ENCODE measurements at places on chromosomes 2 and 18.

GRCh38 chr2:45982096-45982495 is 315.1 kb upstream of the EPAS1 start:
- no peak for DNase-seq

- no peak for DNase-seq
These were observed 24.0 kb downstream of the C2orf49 start for GRCh38 chr2:105361102-105361889.

GRCh38 chr2:98438190-98439133 is 6.2 kb upstream of the INPP4A start:
- no peak for DNase-seq

GRCh38 chr18:31741097-31741735 is 19.5 kb downstream of the SLC25A52 start:
- peak; percentile 42 for DNase-seq

- peak; percentile 8 for DNase-seq
These were observed 196.5 kb downstream of the SATB2 start for GRCh38 chr2:199261239-199261638.

DNA sequence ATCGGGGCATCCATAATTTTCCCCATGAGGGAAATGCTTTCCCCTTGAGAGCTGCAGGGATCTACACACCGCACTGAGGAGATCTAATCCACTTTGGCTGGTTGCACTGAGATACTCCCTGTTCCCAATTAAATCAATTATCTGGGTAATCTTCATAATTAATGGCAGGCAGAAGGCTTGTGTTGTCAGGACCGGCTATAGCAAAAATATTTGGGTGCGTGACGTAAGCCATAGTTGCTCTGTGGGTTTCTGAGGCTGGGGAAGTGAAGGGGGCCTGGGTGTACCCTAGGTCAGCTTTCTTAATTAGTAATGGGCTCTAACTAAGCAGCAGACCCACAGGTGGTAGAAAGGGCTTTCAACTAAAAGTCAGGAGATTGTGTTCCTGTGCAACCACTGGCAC is 62.8 kb upstream of the UPP2 start:
- no peak for DNase-seq

DNA sequence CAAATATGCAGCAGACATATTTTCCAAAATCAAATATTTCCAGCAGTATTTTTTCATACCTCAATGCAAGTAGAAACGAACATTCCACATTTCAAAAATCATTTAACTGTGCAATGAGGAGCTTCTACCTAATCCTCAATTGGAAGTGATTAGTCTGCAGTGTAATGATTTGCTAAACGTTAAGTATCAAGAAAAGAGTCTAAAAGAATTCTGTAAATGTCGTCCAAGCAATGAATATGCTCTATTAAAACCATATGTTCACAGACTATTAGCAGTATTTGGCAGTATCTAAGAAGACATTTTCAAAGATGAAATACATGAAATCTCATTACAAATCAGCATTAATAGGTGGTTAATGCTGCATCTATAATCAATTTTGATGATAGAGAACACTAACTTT is 15.9 kb downstream of the DYM start:
- no peak for DNase-seq
